NCI-H526 (cell line): ENCODE measurements at places on chromosomes 12 and 14.
A peak's percentile ranks its signal among the peaks of the same experiment; 100 is the strongest.

DNA sequence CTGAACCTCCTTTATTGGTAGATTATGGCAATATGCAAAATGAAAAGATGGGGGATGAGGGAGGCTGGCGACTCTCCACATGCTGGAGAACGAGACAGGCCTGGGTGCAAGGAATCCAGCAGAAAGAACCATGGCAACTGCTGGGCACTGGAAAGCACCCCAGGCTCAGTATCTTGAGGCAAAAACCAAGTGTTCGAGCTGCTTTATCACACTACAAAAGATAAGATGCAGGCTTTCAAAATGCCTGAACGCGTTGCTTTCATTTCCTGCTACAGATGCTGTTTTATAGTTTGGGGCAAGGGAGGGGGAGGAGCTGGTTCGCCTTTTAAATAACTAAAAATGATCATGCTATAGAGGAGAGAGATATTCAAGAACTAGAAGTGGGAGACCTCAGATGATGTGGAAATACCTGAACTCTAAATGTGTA lies 38.9 kb downstream of the NIN start:
- no peak for DNase-seq

GRCh38 chr14:65134651-65135579 lies 32.6 kb upstream of the MAX start:
- DNase-seq = no peak

DNA sequence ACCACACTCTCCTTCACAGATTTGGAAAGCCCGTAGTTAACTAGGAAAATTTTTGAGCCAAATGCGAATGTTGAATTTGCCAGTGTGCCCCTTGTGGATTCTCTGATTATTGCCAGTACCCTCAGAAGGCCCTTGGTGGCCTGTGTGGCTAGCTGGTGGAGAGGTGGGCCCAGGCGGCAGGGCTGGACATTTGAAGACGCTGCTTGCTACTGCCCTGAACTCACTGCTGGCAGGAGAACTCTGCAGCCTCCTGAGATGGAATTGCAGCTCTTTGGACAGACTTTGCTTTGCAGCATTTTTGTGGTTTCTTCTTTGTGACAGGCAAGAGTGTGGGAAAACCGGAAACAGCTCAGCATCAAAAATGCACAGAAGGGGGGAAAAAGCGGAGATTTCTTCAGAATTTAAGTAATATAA lies 97.6 kb downstream of the TGFB3 start:
- DNase-seq = no peak

GRCh38 chr14:85766295-85766694 lies 236.4 kb downstream of the FLRT2 start:
- no peak for DNase-seq

- no peak for DNase-seq
Measured at GRCh38 chr12:1855241-1855640, 34.9 kb downstream of the LRTM2 start.

DNA sequence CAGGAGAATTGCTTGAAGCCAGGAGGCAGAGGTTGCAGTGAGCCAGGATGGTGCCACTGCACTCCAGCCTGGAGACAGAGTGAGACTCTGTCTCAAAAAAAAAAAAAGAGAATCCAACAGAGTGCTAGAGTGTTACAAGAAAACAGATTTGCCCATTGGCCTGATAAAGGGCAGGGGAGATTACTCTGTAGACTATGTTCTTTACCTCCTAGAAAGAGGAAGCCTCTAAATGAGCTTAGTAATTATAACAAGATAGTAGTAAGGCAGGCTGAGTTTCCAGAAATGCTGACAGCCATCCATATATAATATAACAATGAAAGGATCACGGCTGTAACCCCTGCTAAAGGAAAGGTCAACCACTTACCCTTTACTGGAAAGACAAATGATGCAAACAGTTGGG lies 24.4 kb downstream of the AK7 start:
- DNase-seq = no peak

DNA sequence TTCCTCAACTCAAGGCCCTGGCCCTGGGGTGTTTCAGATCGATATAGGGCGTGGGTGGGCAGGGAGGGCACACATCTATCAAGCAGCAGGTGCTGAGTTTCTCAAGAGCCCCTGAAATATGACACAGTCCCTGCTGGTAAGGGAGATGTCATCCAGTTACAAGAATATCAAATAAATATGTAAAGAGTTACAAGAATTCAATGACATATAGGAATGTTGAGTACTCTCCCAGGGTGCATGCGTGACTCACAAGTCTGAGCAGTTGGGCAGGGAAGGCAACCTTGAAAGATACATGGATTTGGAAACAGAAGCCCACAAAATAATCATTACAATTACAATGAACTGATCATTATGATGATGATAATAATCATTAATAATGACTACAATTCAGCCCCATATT lies 35.2 kb downstream of the MVK start:
- no peak for DNase-seq

- no peak for DNase-seq
Measured at GRCh38 chr14:103593577-103593976, 30.8 kb downstream of the COA8 start.

GRCh38 chr12:123960856-123961255 lies 11.8 kb downstream of the CCDC92 start:
- no peak for DNase-seq

- no peak for DNase-seq
Measured at GRCh38 chr14:70935135-70935534, 27.9 kb downstream of the PCNX1 start.

DNA sequence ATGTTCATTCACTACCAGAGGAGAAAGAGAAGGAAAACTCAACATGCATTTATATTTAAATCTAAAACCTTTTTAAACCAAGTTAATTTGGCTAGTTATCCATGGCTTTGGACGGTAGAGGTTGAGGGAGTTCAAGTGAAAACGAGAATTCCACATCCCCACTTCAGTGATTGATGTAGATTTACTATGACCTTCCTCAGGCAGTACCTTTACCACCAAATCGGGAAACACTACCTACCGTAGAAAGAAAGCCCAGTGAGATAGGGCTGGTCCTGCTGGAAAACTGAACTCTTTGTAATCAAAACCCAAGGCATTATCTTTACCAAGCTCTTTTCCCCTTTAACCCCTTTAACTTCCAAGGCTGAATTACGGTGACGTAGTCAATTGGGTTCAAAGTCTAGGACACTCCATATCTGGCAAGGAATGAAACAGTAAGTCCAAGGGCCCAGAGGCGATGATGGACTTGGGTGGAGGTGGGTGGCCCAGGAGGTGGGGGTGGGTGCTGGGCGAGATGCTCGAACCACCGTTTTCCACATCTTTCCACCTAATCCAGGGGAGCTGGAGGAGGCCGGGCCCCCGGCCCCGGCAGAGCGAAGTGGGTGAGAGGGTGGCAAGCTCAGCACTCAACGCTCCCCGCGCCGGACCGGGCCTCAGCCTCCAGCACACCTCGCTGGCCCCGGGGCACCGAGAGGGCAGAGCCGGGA lies 618 bp downstream of the SEC23A start:
- peak; percentile 16 for DNase-seq

DNA sequence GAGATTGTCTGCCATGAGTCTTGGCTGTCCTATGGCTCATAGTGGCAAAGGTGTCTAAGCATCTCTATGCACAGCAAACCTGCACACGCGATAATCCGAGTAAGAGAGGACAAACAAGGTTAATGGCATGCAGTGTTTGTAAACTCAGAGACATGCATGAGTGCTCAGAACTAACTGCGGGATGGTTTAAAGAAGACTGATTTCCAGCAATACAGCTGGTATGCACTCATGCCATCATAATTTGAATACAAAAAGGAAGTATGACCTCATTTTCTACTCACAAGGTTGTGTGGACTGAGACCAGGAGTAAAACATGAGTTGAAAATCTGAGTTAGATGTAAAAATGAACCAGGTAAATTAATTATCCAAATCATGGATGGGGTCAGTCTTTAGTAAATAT lies 16.6 kb upstream of the TCP11L2 start:
- peak; percentile 15 for DNase-seq

- no peak for DNase-seq
Measured at GRCh38 chr12:46557539-46558373, 185.2 kb upstream of the SLC38A2 start.

DNA sequence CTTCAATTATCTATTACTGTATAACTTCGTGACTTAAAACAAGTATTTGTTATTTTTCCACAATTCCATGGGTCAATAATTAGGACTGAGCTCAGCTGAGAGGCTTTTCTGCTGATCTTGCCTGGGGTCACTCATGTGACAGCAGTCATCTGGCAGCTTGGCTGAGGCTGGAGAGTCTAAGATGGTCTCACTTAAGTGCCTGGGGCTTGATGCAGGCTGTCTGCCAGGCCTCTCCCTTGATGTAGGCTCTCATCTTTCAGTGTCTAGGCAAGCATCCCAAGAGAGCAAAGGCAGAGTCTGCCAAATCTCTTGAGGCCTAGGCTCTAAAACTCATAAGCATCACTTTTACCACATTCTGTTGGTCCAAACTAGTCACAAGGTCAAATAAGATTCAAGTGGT lies 93.2 kb downstream of the NKX2-1 start:
- DNase-seq = no peak

DNA sequence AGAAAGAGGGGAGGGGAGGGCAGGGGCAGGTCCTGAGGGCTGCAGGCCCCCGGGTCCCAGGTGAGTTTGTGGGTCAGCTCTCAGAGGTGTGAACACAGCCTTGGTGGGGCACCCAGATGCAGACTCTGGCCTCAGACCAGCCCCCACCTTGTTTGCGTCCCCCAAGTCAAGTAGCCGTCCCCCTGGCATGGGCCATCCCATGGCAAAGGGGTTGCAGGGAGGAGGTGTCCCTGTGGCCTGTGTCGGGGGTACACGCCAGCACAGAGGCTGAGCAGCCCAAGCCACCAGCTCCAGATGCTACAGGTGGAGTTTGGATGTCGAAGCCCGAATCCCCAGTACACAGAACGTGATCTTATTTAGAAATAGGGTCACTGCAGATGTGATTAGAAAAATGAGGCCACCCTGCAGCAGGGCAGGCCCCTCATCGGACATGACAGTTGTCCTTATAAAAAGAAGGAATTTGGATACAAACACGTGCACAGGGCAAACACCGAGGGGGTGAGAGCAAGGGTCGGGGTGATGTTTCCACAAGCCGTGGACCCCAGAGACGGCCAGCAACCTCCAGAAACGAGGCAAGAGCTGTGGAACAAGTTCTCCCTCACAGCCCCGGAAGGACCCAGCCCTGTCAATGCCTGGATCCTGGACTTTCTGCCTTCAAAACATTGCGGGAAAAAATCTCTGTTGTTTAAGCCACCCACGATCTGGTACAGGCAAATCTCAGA lies 141.2 kb upstream of the C14orf180 start:
- no peak for DNase-seq

GRCh38 chr14:105086833-105087307 lies 21.6 kb upstream of the GPR132 start:
- peak; percentile 91 for DNase-seq

- no peak for DNase-seq
Measured at GRCh38 chr12:95169368-95169767, 47.9 kb downstream of the FGD6 start.

- DNase-seq = no peak
Measured at GRCh38 chr14:61598980-61599379, 96.3 kb upstream of the HIF1A start.

GRCh38 chr12:25256826-25257225 lies 6.1 kb upstream of the KRAS start:
- no peak for DNase-seq

DNA sequence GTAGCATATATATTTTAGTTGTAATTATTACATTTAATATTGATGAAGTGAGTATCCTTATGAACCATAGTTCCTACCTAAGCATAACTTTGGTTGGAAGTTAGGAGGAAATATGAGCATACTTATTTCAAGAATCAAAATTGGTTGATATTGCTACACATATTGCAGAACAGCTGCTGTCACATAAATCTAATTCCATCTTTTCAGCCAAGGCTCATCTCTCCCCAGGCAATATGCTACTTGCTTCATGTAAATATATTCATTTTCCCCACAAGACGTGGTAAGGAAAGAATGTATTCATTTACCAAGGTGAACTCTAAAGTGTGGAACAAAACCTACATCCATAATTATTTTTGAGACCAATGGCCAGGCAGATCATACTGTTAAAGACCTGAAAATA lies 62.5 kb upstream of the HIF1A start:
- DNase-seq = no peak

GRCh38 chr12:49921936-49922335 lies 18.2 kb upstream of the FAIM2 start:
- DNase-seq = no peak

GRCh38 chr12:51450806-51451205 lies 26.2 kb downstream of the SLC4A8 start:
- DNase-seq = no peak

GRCh38 chr12:8678661-8679111 lies 16.1 kb upstream of the MFAP5 start:
- no peak for DNase-seq

- no peak for DNase-seq
Measured at GRCh38 chr12:120115066-120115465, 1.5 kb downstream of the RAB35 start.

DNA sequence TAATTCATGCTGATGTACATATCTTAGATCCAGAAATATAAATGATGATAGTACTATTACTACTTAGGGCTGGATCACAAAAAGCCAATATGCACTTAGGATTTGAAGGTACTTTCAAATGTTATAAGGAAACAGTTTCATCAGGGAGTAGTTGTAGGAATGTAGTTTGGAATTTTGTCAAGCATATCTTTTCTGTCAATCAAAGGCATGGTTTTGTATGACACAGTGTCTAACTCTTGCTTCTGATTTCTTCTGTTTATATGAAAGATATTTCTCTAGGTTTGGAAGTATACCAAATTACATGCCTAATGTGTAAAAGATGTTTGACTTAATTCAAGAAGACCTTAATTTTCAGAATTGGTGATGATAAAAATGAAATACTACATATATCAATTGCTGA lies 135.7 kb downstream of the RAD51B start:
- no peak for DNase-seq

DNA sequence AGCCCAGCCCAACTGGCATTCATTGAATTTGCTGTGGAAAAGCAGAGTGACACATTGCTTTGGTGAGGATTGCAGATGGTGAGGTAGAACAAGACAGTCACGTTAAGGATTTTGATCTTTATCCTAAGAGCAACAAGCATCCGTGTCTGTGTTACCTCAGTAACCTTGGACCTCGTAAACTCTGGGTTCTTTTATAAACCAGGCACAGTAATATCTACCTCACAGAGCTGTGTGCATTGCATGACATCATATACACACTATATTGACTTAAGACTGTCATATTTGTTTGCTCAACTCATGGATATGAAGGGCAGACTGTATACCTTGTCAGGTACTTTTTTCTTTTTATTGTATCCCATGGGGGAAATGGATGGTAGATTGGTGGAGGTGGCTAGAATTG lies 156.2 kb downstream of the ETV6 start:
- peak; percentile 18 for DNase-seq

- DNase-seq = no peak
Measured at GRCh38 chr12:75585330-75585729, 73.9 kb upstream of the KRR1 start.

GRCh38 chr12:69468237-69469026 lies 1.8 kb upstream of the FRS2 start:
- no peak for DNase-seq

GRCh38 chr12:16303939-16304338 lies 26.5 kb upstream of the SLC15A5 start:
- DNase-seq = no peak

- DNase-seq = no peak
Measured at GRCh38 chr14:68548194-68549076, 244.4 kb downstream of the ZFP36L1 start.

- DNase-seq = no peak
Measured at GRCh38 chr14:64176330-64176729, 117.8 kb downstream of the ESR2 start.
